Stimulated activated naive B cell treated with anti-CD40 and anti-IgM and Interleukin-4, amounts not matched to agents 10 μg/mL and 1 μg/mL and 100 μg/mL, for 72 hours (primary cell): ENCODE measurements at places on chromosomes 6 and 20.

DNA sequence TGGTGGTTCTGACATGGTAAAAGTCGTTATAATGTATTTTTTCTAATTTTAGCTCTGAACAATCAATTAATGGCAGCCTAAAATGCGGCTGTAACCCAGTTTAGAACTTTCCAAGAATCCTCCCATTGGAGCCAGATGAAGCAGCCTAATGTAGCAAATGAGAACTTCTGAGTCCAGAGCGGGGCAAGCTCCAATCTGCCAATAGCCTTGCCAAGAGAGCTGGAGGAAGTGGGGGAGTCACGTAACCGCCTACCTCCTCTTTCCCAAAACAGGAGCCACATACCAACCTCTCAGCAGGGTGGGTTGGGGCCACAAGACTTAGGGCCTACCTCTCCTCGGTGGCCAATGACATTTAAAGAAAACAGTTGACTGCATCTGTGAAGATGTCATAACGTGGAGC, 230.6 kb downstream of the SOD2 start:
- no peak for DNase-seq
- no peaks in the 10 kb centered on the region for H3K27me3 ChIP-seq
- no peak overlapping the region for H3K27ac ChIP-seq
- H3K4me3 ChIP-seq: no peak overlapping the region
- no peaks in the 10 kb centered on the region for H3K36me3 ChIP-seq

DNA sequence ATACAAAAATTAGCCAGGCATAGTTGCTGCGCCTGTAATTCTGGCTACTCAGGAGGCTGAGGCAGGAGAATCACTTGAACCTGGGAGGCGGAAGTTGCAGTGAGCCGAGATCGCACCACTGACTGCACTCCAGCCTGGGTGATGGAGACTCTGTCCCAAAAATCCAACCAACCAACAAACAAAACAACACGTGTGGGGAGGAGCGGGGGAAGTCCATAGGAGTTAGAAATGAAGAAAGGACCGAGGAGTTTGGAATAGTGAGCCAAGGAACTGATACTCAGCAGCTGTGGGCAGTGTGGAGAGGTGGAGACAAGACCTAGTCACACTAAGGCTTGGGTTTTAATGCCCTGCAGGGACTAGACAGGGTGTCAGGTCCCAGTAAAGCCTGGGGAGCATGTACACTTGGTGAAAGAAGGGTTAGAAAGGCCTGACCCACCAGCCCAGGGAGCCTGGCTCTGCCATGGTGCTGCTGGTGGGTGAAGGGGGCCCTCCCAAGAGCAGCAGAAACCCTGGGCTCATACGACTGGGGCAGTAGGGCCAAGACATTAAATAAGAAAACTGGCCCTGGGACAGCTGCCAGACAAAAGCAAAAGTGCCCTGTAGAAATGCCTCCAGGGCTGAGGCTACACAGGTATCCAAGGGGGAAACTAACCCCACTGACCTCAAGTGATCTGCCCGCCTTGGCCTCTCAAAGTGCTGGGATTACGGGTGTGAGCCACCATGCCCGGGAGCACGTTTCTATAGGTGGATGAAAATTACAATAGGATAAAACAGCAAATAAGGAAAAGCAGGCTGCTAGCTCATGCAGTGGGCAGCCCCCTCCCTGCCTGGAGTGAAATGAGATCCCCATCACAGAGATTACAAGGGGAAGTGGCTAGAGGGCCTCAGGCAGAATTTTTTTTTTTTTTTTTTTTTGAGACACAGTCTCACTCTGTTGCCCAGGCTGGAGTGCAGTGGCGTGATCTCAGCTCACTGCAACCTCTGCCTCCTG, 58.0 kb downstream of the MYH7B start:
- no peaks in the 10 kb centered on the region for H3K4me1 ChIP-seq
- no peak overlapping the region for H3K4me3 ChIP-seq
- no peak for DNase-seq
- H3K27me3 ChIP-seq: no peaks in the 10 kb centered on the region
- H3K27ac ChIP-seq: peak overlapping the region; percentile 62

DNA sequence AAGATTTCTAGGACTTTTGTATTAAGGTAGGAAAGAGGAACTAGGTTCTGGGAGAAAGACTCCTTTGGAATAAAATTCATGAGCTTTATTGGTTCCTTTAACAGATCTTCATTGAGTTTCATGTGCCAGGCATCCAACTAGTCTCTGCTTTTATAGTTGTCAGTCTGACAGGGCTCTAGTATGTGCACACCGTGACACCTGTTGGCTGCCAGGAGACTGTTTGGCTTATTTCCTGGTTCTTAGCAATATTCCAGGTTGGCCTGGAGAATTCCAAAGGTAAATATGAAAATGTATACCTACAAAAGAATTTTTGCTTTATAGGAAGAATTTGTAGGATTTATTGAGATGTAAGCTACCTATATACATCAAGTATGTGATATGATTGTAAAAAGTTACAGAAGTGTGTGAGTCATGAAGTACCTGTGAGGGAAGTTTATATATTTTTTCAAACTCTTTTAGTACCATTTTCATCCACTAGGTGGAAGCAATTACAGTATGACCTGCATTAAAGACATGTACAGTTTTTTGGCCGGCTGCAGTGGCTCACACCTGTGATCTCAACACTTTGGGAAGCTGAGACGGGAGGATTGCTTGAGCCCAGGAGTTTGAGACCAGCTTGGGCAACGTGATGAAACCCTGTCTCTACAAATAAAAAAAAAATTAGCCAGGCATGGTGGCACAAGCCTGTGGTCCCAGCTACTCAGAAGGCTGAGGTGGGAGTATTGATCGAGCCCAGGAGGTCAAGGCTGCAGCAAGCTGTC, 35.2 kb downstream of the NDUFAF5 start:
- no peaks in the 10 kb centered on the region for H3K27me3 ChIP-seq
- H3K4me3 ChIP-seq: no peak overlapping the region
- H3K36me3 ChIP-seq: peaks cover 11% of the 10 kb centered on the region
- DNase-seq: no peak

- H3K27ac ChIP-seq: no peak overlapping the region
- DNase-seq: peak; percentile 4
- peaks cover 6% of the 10 kb centered on the region for H3K4me1 ChIP-seq
- H3K4me3 ChIP-seq: no peak overlapping the region
Measured at GRCh38 chr6:44594481-44594880, 207.0 kb downstream of the CDC5L start.

DNA sequence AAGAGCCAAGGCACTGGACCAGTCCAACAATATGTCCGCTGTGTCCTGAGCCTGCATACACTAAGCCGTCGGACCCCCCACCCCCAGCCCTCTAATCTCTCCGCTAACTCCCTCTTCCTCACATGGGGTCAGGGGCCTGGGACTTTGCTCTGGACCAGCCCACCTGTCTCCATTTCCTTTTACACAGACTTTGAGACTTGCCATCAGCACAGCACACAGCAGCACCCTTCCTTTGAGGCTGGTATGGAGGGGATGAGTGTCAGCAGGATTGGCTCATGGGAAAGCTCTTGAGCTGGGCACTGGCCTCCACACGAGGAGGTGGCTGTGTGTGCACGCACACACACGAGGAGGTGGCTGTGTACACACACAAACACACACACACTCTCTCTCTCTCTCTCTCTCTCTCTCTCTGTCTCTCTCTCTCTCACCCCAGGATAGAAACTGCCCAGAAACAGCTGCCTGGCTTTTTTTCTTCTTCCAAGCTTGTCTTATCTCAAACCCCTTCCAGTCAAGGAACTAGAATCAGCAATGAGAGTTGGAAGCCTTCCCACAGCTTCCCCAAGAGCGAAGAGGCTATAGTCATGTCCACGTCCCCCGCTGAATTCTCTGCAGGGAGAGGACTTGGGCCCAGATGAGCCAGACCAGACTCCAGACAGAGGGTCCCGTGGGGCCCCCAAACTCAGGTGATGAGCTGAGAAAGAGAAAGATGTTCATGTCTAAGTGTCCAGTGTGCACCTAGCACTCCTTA, 18.6 kb downstream of the SLC9A8 start:
- no peak overlapping the region for H3K4me3 ChIP-seq
- peaks cover 44% of the 10 kb centered on the region for H3K36me3 ChIP-seq
- H3K27me3 ChIP-seq: no peaks in the 10 kb centered on the region
- H3K4me1 ChIP-seq: peaks cover 14% of the 10 kb centered on the region

- no peak overlapping the region for H3K27ac ChIP-seq
- no peaks in the 10 kb centered on the region for H3K27me3 ChIP-seq
- peaks cover 14% of the 10 kb centered on the region for H3K4me1 ChIP-seq
- H3K36me3 ChIP-seq: peaks cover 3% of the 10 kb centered on the region
Measured at GRCh38 chr6:161001421-161001820, 9.9 kb downstream of the MAP3K4 start.

GRCh38 chr6:130620338-130620781, 206.8 kb upstream of the SMLR1 start:
- H3K4me3 ChIP-seq: no peak overlapping the region
- H3K36me3 ChIP-seq: no peaks in the 10 kb centered on the region
- no peak for DNase-seq
- H3K4me1 ChIP-seq: peaks cover 13% of the 10 kb centered on the region
- H3K27ac ChIP-seq: no peak overlapping the region
- H3K27me3 ChIP-seq: no peaks in the 10 kb centered on the region

- H3K36me3 ChIP-seq: peaks cover 5% of the 10 kb centered on the region
- no peak for DNase-seq
- no peak overlapping the region for H3K4me3 ChIP-seq
- no peak overlapping the region for H3K27ac ChIP-seq
Measured at GRCh38 chr20:48143435-48144081, 358.3 kb upstream of the SULF2 start.
